ENCODE measurements at places on chromosomes 4 and X.

GRCh38 chr4:98536631-98537030, 121.8 kb downstream of the TSPAN5 start:
- peak; percentile 77 for DNase-seq

GRCh38 chrX:9249051-9249846, 215.3 kb upstream of the FAM9B start:
- no peak for DNase-seq

GRCh38 chr4:73404457-73404856, 370 bp downstream of the ALB start:
- DNase-seq = no peak

GRCh38 chrX:155819525-155819924, 61.6 kb upstream of the VAMP7 start:
- no peak for DNase-seq

- no peak for DNase-seq
Measured at GRCh38 chrX:154728431-154729190, 22.3 kb downstream of the GAB3 start.

- DNase-seq = no peak
Measured at GRCh38 chr4:147831551-147832171, 99.8 kb downstream of the ARHGAP10 start.

GRCh38 chr4:166460769-166461550, 587.9 kb downstream of the TLL1 start:
- no peak for DNase-seq

GRCh38 chr4:10959586-10959985, 275.0 kb upstream of the CLNK start:
- DNase-seq = peak; percentile 14

GRCh38 chr4:8515316-8516060, 64.7 kb upstream of the GPR78 start:
- no peak for DNase-seq

- no peak for DNase-seq
Measured at GRCh38 chr4:152164561-152164960, 371.3 kb downstream of the FBXW7 start.

DNA sequence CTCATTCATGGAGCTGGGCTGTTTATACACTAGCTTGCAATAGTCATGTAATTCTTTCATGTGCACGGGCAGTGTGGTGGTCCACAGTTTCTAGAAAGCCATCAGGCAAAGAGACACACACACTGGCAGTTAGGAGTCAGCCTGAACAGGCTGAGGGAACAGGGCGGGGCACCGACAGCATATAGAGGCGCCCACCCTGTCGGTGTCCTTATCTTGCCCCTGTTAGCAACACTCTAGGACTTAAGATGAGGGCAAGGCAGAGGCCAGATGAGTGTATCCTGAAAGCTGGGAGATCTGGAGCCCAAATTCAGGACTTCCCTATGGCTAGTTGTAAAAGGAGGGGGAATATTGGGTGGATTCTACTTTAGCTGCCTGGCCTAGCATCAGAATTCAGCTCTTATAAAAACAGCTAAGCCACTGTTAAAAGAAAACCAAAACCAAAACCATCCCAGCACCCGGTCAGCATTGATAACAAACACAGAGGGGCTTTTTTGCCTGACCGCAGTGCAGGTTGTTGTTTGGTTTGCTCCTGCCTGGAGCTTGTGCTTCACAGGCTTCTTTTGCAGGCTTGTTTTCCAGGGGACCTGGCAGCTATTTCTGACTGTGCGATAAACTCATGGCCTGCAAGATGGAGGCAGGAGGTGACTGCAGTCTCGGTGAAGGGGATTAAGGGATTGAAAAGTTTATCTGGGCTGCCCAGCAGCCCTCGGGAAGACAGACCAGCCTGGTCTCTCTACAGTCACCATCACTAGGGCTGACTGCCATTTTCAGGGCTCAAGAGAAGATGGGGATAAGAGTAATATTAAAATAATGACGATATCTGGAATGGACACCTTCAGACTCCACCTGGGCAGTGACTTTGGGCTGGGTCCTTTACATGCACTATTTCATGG, 638.9 kb downstream of the MID1IP1 start:
- no peak for DNase-seq

DNA sequence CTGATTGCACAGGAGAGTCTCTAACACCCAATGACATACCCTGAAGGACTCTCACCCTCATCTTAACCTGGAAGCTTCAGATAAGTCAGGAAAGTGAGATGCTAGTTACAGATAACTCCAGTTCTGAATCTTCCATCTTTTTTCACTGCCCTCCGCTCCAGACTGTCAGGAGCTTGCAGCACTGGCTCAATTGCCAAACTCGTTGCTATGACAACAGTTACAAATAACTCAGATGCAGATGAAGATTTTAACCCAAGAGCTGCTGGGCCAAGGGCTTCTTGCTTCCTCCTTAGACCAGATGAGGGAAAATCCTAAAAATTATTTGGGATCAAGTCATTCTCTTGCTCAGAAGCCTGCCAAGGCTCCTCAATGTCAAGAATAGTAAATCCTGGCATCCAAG, 109.1 kb upstream of the HUWE1 start:
- DNase-seq = no peak

- DNase-seq = no peak
Measured at GRCh38 chr4:152479428-152480026, 56.4 kb downstream of the FBXW7 start.

DNA sequence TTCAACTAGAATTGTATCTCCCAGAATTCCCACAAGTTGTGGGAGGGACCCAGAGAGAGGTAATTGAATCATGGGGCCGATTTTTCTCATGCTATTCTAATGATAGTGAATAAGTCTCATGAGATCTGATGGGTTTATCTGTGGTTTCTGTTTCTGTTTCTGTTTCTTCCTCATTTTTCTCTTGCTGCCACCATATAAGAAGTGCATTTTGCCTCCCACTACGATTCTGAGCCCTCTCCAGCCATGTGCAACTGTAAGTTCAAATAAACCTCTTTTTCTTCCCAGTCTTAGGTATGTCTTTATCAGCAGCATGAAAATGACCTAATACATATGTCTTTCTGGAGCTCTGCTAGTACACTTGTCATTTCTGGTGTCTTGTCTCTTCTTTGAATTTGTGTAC, 22.1 kb upstream of the OR13H1 start:
- DNase-seq = no peak

DNA sequence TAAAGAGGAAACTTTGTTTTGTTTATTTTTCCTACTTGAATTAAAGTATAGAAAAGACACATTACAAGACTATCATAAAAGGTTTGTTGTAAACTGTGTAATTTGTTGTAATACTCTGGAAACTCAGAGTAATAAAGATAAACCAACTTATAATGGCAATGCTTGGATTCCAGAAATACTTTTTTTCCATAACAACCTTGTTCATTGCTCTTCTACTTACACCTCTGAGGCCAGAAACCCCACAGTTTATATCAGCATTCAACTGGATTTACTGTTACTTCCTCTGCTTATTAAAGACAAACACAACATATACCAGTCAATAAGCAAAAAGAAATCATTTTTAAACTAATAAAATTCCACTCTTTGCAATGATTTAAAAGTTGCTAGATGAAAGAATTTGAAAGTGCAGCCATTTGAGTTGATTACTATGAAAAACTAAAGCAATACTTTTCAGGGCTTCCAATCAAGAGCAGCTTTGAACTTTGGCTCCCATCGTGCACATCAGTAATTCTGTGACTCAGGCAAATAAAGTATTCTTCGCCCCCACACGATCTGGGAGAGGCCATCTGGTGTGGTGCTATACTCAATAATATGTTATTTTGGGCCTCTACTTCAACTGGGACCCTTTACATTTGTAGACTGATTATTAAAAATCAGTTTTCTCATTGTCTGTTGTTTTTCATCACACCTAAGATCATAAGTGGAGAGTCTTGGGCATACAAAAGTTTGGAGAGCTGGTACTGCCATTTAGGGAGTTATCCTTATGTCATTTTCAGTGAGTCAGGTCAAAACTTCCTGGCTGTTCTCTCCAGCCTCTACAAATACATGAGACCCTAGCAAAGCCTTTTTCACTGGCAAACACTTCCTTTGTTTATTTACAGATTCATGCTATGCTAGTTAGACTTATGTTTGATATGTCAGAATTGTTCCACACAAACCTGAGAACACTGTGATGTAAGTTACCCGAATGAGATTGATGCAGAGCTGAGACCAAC, 20.5 kb downstream of the DDIT4L start:
- DNase-seq = no peak

DNA sequence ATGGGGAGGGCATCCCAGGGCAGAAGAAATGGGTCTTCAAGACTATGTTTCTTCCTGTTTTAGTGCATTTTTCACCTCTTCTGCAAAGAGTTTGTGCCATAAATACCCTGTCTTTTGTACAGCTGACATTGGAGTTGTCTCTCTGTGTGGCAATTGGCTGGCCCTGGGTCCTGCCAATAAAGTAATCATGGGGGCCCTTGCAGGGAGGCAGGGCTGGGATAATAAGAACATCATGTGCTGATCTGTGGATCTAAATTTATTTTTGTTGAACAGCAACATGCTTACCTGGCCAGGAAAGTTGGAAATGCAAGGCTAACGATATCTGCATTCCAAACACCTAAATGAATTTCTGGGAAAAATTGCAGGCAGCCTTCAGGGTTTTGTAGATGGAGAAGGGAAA, 174.6 kb upstream of the GATB start:
- no peak for DNase-seq

DNA sequence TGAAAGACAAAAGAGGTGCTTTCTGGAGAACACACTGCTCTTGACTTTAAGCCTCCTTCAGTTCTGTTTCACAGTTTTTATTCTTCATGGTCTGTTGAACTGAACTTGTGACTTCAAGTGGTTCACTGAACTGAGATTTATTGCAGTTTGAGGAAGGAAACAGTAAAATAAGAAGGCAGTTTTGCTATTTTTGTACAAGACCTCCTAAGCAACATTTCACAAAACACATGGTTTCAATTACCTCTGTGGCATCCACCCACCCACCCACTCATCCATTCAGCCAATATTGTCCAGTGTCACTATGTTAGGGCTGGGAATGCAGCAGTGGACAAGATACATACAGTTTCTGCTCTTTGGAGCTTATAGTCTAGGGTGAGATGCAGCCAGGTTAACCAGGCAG, 131.3 kb downstream of the IL1RAPL2 start:
- DNase-seq = no peak

- DNase-seq = no peak
Measured at GRCh38 chr4:112403101-112403945, 106.2 kb downstream of the ALPK1 start.

DNA sequence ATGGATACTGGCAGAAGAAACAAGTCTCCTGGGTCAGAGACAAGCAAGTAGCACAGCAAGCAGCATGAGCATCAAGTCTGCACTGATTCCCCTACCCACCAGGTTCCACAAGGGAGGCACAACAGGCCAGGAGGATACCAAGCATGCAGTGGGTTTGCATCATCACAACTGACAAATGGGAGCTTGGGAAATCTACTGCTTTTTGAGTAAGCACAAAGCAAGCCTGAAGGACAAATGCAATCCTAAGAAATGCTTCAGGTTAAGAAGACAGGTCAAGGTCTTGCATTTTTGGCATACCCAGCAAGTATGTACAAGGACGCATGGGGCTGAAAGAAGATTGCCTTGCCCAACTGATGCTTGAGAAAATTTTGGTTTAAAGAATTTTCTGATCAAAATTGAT, 279.6 kb downstream of the PDGFC start:
- no peak for DNase-seq

GRCh38 chrX:17485391-17485790, 110.4 kb downstream of the NHS start:
- DNase-seq = no peak

DNA sequence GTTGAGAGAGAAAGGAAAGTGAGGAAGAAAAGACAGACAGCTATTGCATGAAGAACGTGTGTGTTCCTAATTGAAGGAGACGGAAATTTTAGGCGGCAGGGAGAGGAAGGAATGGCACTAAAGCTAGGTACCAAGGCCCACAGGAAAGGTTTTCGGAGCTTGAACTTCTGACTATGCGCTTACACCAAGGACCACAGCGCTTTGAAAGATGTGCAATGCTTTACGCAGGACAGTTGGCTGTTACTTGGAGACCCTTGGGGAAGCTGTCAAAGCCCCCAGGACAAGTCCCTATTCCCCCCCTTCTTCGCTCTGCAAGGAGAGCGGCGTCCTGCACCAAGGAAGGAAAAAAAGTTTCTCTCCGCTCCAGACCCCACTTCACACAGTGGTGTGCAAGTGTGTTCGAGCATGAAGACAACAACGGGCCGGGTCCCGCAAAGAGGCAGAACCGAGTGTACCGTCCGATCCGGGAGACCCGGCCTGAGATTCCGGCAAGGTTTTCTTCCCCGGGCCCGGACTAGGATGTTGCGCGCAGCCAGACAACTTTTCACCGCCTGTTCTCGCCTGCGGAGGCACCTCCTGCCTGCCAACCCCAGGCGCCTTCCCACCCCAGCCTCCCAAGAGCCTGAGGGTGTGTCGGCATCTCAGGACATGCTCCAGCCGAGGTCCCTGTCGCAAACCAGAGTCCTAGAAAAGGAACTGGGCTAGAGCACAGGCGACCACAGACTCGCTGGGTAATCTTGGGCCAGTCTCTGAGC, 896 bp downstream of the KDR start:
- no peak for DNase-seq

DNA sequence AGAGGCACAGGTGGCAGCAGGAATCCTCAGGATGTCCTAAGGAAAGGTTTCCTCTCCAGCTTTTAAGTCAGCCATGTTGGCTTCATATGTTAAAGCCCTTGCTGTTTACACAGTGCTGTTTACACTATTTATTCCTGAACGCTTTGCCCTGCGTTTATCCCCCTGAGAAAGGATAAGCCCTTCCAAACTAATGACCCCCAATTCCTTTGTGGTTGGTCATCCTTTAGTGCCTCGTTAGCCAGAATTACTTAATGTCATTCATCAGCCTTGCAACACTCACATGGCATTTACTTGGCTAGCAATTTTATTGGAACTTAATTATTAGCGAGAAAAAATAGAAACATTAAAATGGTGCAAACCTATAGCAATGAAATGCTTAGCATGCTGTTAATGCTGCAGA, 23.8 kb downstream of the VCX2 start:
- no peak for DNase-seq

DNA sequence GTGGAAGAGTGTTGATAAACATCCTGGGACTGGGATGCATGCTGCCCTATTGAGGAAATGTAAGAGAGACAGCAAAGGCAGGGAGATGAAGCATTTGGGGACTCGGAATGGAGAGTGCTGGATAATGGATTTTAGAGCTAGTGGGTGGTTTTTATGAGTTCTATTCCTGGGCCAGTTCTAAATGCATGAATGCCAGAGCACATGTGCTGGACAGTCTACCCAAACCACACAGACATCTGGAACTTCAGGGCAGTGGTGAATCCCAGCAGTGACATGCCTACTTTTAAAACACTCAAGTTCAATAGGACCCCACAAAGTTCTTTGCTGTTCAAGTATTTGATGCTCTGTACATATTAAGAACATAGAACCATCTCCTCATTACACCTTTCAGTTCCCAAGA, 133.9 kb downstream of the CBR4 start:
- no peak for DNase-seq

- no peak for DNase-seq
Measured at GRCh38 chr4:40254608-40255392, 58.0 kb downstream of the RHOH start.

- DNase-seq = peak; percentile 24
Measured at GRCh38 chr4:17092736-17093437, 194.4 kb upstream of the LDB2 start.

Data from esophagus muscularis mucosa (tissue), 4 donors.